ENCODE measurements at places on chromosomes 3 and 15.

DNA sequence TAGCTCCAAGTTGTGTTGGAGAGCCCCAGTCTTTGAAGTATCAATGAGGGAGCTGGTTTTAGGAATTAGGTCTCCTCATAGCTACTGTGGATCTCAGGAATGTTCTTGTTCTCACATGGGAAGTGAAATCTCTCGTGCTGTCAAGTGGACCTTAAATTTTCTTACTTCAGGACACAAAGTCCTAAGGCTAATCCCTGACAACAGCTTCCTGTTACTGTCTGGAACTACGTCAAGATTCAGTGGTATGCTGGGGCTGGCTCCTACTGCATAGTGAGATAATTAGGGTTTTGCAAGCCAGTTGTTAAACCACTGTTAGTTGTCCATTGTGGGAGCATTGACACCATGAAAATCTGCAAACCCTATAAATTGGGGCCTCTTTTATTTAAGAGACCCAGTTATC lies 22.8 kb downstream of the MESP1 start:
- no peak for DNase-seq

DNA sequence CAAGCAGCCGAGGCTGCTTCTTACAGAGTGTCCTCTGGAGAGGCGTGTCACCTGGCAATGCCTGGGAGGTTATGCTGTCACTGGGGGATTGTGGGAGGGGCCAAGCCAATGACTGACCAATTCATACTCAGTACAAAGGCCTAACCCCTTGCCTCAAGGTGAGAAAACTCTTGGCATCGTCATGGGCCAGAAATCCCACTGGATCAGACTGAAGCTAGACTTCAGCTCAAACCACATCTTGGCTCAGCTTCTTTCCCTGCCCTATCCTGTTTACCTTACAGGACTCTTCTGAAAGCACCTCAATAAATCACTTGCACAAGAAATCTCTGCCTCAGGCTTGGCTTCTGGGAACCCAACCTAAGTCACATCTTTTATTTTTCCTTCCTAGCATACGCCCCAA lies 9.5 kb downstream of the ANAPC13 start:
- no peak for DNase-seq

DNA sequence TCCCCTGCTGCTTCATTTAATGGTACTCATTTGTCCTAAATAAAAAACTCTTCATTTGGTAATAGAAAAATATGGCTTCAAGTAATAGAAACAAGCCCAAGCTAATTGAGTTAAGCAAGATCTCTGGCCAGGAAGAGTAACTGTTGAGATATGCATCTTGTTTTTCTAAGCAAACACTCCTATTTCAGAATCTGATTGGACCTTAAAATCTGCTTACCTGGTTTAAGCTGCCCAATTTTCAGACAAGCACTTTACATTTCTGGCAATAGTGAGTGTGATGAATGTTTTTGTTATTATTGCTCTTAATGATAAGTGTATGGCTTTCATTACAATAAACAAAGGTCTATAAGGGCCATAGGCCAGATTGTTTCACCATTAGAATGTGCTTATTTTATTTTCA lies 86.2 kb downstream of the CMSS1 start:
- DNase-seq = no peak

DNA sequence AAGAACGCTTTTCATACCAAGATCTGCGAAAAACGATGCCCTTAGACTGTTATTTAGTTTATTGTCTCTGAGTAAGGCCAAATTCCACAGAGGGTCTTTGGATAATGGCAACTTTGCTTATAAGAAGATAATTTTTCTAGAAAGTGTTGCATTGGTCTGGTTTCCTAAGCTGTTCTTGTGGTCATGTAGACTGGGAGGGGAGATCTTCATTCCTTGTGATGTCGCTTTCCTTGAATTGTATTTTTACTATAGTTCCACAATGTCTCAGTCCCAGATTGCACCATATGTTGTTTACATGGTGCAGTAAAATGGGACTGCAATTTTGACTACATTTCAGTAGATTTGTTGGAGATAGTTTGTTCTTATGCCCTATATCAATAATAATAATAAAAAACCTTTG lies 28.8 kb upstream of the ST3GAL6 start:
- no peak for DNase-seq

GRCh38 chr3:142394921-142395622 lies 52.8 kb downstream of the XRN1 start:
- no peak for DNase-seq

- DNase-seq = no peak
These were observed 246.7 kb downstream of the SHOX2 start for GRCh38 chr3:157859541-157859940.

DNA sequence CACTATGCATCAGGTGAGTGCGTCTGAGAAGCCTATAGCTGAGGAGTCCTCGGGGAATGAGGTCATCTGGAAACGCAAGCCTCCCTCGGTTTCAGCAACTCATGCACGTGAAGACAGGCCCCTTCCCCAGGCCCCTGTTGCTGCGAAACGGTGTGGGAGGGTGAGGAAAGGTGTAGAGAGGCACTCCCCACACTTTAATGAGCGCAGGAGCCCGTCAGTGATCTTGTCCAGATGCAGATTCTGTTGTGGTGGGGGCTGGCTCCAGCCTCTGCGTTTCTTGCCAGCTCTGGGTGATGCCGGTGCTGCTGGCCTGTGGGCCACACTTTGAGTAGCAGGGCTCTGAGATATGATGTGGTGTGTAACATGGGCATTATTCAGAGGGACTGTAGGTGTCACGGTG lies 38.6 kb upstream of the LACTB start:
- no peak for DNase-seq

DNA sequence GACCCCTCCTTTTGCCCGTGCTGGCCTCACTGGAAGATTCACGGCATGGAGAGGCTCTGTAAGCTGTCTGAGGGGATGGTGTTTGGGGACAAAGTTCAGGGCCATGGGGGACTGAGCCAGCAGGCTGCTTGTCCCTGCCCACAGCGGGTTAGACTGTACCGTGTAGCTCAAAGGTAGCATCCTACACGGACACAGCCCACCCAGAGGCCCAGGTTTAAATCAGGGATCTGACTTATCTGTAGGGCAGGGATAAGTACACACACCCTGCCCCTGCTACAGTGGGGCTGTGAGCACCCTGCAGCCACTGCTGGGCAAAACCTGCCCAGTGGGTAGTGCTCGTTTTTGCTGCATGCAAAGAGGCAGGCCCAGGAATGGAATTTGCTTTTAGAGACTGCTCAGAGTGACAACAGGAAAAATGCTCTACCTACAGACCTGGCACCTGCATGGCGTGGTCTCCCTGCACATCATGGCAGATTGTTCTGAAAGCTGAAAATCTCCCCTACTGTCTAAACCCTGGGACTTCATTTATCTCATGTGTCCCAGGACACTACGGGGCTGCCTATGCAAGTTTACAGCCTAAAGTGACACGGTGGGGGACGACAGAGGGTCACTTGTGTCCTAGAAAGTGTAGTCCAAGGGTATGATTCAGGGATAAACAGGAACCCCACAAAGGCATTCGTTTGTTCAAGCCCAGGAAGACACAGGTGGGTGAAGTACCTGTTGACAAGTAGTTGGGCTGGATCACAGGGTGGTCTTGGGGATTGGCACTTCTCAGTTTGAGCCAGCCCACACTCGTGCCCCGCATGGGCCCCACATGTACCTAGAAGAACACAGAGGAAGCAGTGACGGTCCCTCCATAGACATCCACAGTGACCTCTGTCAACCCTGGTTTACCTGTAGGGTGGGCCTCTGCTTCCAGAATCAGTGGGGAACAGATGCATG lies 27.7 kb downstream of the CHDH start:
- DNase-seq = no peak

DNA sequence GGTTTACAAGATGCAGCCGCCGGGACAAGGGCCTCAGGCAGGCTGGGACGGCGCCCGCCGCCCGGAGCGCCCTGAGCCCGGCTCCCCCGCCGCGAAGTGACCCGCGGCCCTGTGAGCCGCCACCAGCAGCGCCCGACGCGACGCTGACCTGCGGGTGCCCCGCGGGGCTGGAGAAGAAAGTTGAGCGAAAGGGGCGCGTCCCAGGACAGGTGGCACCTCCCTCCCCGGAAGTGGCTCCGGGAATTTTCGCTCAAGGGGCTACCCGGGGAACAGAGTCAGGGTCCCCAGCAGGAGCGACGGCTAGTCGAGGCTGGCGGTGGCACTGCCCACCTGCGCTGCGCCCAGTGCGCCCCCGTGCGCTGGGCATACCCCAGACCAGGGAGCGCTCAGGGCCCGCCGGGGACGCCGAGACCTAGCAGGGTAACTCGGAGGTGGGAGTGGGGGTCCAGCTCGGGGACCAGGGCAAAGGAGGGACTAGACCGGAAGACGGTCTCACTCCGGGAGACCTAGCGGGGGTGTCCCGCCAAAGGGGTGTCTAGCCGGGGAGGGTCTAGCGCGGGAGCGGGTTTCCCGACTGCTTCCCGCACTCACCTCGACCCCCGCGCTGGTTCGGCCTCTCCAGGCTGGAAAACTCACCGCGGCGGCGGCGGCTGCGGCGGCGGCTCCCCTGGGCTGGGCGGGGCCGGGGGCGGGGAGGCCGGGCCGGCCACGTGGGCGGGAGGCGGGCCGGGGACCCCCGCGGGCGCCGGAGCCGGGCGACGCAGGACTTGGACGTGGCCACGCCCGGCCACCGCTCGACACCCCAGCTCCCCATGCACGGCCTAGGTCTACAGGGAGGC lies 18.4 kb downstream of the SPATA12 start:
- DNase-seq = no peak

- DNase-seq = no peak
These were observed 130.1 kb downstream of the EDEM1 start for GRCh38 chr3:5317557-5317956.

GRCh38 chr15:45182996-45183395 lies 4.8 kb downstream of the SHF start:
- DNase-seq = no peak

- no peak for DNase-seq
These were observed 122.4 kb downstream of the FOXP1 start for GRCh38 chr3:71461114-71461513.

GRCh38 chr15:83449937-83450506 lies 2.9 kb downstream of the SH3GL3 start:
- no peak for DNase-seq

- DNase-seq = no peak
These were observed 3.1 kb upstream of the MAN2C1 start for GRCh38 chr15:75371486-75371885.

DNA sequence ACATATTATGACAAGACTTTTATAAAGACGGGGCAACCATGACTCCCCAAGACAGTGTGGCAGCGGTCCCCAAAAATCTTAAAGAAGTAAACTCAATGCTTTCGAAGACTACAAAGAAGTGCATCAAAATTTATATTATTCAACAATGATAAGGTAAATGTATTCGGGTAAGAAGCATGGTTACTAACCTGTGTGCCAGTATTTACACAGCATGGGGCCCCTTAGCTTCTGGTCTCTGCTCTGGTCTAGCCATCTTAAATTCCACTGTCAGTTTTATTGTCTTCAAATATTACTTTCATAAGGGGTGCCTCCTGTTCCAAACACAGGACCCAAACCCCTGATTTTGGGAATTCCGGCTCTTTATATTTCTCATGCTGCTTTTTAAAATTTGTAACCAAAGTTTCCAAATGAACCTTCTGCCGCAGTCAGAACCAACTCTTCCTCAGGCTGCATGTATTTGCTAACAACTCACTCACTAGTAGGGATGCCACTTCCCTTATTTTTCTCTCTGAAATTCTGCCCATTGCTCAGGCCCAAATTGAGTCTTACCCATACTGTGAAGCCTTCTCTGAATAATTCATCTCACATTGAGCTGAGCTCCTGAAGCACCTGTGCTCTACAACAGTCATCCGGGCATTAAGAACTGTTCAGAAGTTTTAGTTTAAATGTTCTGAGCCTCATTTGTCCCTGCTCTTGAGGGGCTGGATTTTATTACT lies 1.2 kb downstream of the TTC23 start:
- DNase-seq = no peak

DNA sequence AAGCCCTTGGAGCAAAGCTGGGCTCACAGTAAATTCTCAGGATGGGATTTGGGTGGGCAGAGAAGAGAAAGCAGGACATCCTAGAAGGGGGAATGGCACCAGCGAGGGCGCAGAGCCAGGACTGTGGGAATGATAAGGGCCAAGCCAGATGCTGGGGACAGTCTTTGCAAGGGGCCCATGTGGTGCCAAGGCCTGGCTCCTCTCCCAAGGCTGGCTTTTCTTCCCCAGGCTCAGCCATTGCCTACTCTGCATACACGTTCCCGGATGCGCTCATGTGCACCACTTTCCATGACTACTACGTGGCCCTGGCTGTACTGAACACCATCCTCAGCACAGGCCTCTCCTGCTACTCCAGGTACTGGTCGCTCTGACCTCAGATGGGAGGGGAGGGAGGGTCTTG lies 24.7 kb upstream of the KIF23 start:
- no peak for DNase-seq

- DNase-seq = no peak
These were observed 58.4 kb downstream of the IQSEC1 start for GRCh38 chr3:13014755-13015285.

GRCh38 chr3:12708584-12709192 lies 44.8 kb upstream of the RAF1 start:
- DNase-seq = no peak

DNA sequence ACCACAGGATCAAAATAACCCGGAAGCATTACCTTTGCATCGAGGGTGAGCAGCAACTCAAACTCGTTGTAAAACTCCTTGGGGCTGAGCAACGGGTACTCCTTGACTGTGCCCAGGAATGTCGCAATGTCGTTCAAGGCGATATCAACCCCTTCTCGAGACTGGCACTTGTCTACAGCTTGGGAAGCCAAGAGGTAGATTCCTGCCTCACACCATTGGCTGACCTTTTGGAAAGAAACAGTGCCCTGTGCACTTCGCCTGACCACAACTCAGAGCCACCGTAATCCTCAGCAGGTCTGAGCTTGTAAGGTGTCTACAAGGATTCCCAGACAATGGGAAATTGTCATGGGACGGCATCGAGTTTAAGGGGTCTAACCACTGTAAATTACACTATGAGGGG lies 43.9 kb downstream of the B3GNT5 start:
- DNase-seq = no peak

GRCh38 chr3:65107174-65107573 lies 419.4 kb upstream of the ADAMTS9 start:
- DNase-seq = no peak

DNA sequence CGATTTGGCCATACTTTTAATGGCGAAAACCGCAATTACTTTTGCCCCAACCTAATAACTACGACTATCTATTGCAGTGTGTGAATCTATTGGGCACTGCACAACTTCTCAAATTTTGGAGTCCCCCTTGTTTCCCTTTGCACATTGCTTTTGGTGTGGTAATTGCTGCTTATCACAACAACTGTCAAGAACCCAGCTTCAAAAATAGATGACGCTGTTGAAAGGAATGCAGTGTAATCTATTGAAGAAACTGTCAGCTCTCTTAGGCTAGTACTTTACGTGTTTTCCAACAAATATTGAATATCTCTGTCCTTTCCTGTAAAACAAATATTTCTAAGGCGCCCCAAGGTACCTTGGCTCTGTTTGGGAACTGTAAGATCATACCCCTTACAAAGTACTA lies 222.8 kb upstream of the UBE2E2 start:
- DNase-seq = no peak

- no peak for DNase-seq
These were observed 266.7 kb upstream of the LRRN1 start for GRCh38 chr3:3532508-3532907.

GRCh38 chr3:176469694-176470205 lies 727.5 kb downstream of the TBL1XR1 start:
- no peak for DNase-seq

Measured in stimulated activated CD8-positive, alpha-beta memory T cell treated with anti-CD3 and anti-CD28 coated beads, Interleukin-15, amount 100 ng/mL, for 4 hours (primary cell).